Left renal cortex interstitium (tissue), 4 donors: ENCODE measurements at places on chromosomes 1 and 21. TPM values are rescaled to one million over a fixed set of nuclear protein-coding genes. Genes with fewer than 3 reads are reported as not detected.

ARMH1 gene
- polyA plus RNA-seq, result 7.9 TPM

KANK4 gene
- 23.4 TPM for polyA plus RNA-seq

BATF3 gene
- polyA plus RNA-seq, result 2.3 TPM

RAB7B gene
- polyA plus RNA-seq, result 3.2 TPM

HES2 gene
- 0.51 TPM for polyA plus RNA-seq

CKS1B gene
- polyA plus RNA-seq, result 82.3 TPM

GNAT2 gene
- not detected for polyA plus RNA-seq

TAF13 gene
- polyA plus RNA-seq, result 37.4 TPM

PCP4L1 gene
- polyA plus RNA-seq, result 1.5 TPM

ZZZ3 gene
- 67.3 TPM for polyA plus RNA-seq

FCRL6 gene
- polyA plus RNA-seq, result 0.35 TPM

LCE2B gene
- not detected for polyA plus RNA-seq

TRIM67 gene
- 0.09 TPM for polyA plus RNA-seq

UCK2 gene
- 24.2 TPM for polyA plus RNA-seq

PLCH2 gene
- polyA plus RNA-seq, result 1.4 TPM

LIN28A gene
- polyA plus RNA-seq, result 0.06 TPM

EFNA4 gene
- polyA plus RNA-seq, result 23.6 TPM

ELAVL4 gene
- 3.8 TPM for polyA plus RNA-seq

CFAP45 gene
- polyA plus RNA-seq, result 4.4 TPM

PARK7 gene
- polyA plus RNA-seq, result 369 TPM

LAMB3 gene
- 1.7 TPM for polyA plus RNA-seq

FAM43B gene
- polyA plus RNA-seq, result 2.0 TPM

PGLYRP4 gene
- not detected for polyA plus RNA-seq

AADACL4 gene
- polyA plus RNA-seq, result 0.97 TPM

FMO3 gene
- polyA plus RNA-seq, result 0.25 TPM

CLCNKB gene
- polyA plus RNA-seq, result 37.3 TPM

UBXN10 gene
- 5.9 TPM for polyA plus RNA-seq

CLDN19 gene
- 88.3 TPM for polyA plus RNA-seq

MYOM3 gene
- polyA plus RNA-seq, result 23.2 TPM

BGLAP gene
- 7.5 TPM for polyA plus RNA-seq

DENND2D gene
- 18.1 TPM for polyA plus RNA-seq

VWA5B1 gene
- 2.7 TPM for polyA plus RNA-seq

TMEM79 gene
- polyA plus RNA-seq, result 4.8 TPM

IVL gene
- polyA plus RNA-seq, result 0.33 TPM

SEC16B gene
- polyA plus RNA-seq, result 3.6 TPM

GPR153 gene
- polyA plus RNA-seq, result 9.2 TPM

ATP1A4 gene
- polyA plus RNA-seq, result not detected

ADORA3 gene
- 0.62 TPM for polyA plus RNA-seq

C8A gene
- 0.06 TPM for polyA plus RNA-seq

MKNK1 gene
- polyA plus RNA-seq, result 23.1 TPM

GPR25 gene
- not detected for polyA plus RNA-seq

CHI3L2 gene
- polyA plus RNA-seq, result 0.22 TPM

TAF12 gene
- polyA plus RNA-seq, result 31.6 TPM

NCSTN gene
- polyA plus RNA-seq, result 141 TPM

RNU1-3 gene
- polyA plus RNA-seq, result 2.1 TPM

TCHHL1 gene
- not detected for polyA plus RNA-seq

SYT14 gene
- 0.30 TPM for polyA plus RNA-seq

CITED4 gene
- polyA plus RNA-seq, result 3.4 TPM
